ENCODE measurements at places on chromosomes 3 and 15. TPM values are rescaled to one million over a fixed set of nuclear protein-coding genes. Genes with fewer than 3 reads are reported as not detected.

The PLSCR2 gene
- not detected for total RNA-seq

The CLDN16 gene
- total RNA-seq = not detected

The MBD4 gene
- total RNA-seq = 14.8 TPM

The NIT2 gene
- 40.0 TPM for total RNA-seq

The NCEH1 gene
- total RNA-seq = 2.1 TPM

The LRRC31 gene
- not detected for total RNA-seq

The NR2E3 gene
- not detected for total RNA-seq

The FBXW12 gene
- total RNA-seq = not detected

The CHRNA3 gene
- total RNA-seq = not detected

The ZNF774 gene
- total RNA-seq = 0.09 TPM

The LIPC gene
- 0.43 TPM for total RNA-seq

The GORASP1 gene
- 33.4 TPM for total RNA-seq

The ALDH1A3 gene
- 28.5 TPM for total RNA-seq

The KNG1 gene
- total RNA-seq = not detected

The SEC61A1 gene
- 263 TPM for total RNA-seq

The PYGO1 gene
- total RNA-seq = 8.2 TPM

The GATM gene
- 0.17 TPM for total RNA-seq

The A4GNT gene
- not detected for total RNA-seq

The IMPG2 gene
- total RNA-seq = 0.17 TPM

The STXBP5L gene
- 0.70 TPM for total RNA-seq

The PRKAR2A gene
- total RNA-seq = 27.3 TPM

The GRM2 gene
- total RNA-seq = under 0.01 TPM

The TRPM1 gene
- total RNA-seq = not detected

The PLIN1 gene
- 0.26 TPM for total RNA-seq

The ZNF660 gene
- 1.3 TPM for total RNA-seq

All from pericardium fibroblast (primary cell).